NCI-H510A (cell line): ENCODE measurements at places on chromosomes 11 and 22.
A peak's percentile ranks its signal among the peaks of the same experiment; 100 is the strongest.

DNA sequence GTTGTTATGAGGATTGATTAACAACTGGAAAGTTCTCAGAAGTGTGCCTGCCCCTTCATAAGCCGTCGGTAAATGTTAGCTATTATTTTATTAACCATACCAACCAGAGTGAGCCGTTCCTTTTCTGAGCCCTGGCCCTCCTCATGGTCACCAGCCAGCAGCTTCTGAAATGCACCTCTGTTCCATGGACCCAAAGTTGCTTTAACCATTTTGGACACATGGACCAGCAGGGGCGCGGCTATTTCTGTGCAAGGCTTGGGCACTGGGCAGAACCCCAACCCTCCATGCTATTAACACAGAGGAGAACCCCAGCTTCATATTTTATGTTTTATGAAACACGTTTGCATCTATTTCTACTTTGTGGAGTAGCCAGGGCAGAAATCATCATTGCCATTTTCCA, 18.6 kb upstream of the SCGB1A1 start:
- no peak for DNase-seq

DNA sequence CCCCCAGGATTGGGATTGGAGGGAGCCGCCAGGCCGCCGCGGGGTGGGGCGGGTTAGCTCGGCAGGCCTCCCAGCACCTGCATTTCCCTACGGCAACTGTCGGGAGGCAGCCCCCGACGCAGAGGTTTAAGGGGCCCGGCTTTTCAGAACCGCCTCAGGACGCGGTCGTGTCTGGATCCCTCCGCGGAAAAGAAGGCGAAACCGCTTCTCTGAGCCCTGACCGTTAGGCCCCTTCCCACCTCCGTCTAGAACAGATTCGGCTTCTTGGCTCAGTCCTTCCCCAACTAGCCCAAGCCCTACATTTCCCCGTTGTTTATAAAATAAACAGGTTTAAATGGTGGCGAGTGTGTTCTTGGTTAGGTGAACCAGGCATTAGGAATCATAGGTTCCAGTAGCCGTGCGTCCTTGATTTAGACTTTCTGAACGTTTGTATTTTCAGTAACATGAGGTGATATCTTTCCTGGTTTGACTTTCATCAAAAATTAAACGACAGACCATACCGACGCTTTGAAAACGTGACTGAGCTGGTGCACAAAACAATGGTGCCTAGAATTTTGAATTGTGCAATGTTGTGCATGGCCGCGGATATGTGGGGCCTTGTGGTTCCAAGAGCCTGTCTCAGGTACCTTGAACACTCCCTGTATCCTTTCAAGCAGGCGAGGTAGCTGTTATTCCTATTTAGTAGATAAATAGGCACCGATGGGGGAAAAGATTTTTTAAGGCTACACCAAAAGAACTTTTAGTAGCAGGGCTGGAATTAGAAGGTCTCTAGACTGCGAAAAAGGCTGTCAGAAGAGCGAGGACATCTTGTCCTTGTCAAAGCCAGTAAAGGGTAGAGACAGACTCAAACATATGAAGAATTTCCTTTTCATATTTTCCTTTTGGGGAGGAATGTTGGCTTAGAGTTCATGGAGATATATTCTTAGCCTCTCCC, 1.2 kb upstream of the HSPA8 start:
- DNase-seq, result no peak

GRCh38 chr11:6438979-6439571, 1.7 kb downstream of the HPX start:
- peak; percentile 45 for DNase-seq

DNA sequence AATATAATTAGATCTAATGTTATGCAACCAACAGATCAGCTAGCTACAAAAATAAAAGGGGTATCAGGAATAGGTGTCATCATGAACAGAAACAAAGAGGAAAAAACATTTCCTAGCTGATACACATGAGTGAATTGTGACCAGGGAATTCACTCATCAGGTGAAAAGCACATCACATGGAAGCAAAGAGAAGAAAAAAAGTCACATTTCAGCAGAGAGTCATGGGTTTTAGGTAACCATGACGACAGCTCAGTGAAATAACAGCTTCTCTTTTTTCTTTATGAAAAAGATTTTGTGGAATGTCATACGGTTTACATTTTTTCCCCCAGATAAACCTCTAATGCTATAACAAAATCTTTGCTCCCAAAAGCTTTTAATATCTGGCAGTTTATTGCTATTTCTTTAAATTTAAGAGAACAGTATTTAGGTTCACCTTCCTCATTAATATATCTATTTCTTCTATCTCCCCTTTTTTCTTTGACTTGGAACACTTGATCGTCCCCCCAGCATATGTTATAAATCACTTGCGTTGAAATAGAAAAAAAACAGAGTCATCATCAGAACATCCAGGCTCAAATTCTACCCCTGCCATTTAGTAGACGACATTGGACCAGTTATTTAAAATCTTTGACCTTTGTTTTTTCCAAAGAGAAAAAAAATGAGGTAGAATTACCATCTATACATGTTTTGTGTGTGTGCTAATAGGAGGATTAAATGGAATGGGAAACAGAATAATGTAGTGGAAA, 5.3 kb downstream of the TYR start:
- no peak for DNase-seq

DNA sequence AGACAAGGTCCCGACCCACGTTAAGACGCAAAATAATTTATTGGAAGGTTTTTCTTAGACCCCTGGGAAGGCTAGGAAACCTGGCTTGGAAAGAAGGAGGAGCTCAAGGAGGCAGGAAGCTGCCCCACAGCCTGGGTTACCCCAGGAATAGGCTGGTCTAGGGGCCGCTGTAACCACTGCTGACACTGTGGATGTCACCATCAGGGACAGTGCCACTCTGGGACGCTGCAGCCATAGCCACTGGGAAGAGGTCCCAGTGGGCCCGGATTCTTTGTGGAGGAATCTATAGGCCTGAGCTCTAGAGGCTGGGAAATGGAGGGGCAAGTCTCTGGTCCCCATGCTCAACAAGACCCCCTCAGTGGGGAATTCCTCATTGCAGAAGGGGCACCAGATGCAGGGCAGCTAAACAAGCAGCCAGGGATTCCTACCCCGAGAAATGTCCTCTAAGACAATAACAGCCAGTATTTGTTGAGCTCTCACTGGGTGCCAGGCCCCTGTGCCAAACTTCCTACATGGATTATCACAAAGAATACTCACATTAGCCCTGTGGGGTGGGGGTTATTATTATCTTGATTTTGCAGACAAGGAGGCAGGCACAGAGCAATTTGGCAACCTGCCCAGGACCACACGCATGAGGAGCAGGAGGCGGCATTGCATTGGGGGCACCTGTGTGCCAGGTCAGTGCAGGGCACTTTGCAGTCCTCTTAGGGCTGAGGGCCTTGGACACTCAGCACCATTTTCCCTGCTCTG, 19.5 kb upstream of the CHKA start:
- DNase-seq, result no peak

DNA sequence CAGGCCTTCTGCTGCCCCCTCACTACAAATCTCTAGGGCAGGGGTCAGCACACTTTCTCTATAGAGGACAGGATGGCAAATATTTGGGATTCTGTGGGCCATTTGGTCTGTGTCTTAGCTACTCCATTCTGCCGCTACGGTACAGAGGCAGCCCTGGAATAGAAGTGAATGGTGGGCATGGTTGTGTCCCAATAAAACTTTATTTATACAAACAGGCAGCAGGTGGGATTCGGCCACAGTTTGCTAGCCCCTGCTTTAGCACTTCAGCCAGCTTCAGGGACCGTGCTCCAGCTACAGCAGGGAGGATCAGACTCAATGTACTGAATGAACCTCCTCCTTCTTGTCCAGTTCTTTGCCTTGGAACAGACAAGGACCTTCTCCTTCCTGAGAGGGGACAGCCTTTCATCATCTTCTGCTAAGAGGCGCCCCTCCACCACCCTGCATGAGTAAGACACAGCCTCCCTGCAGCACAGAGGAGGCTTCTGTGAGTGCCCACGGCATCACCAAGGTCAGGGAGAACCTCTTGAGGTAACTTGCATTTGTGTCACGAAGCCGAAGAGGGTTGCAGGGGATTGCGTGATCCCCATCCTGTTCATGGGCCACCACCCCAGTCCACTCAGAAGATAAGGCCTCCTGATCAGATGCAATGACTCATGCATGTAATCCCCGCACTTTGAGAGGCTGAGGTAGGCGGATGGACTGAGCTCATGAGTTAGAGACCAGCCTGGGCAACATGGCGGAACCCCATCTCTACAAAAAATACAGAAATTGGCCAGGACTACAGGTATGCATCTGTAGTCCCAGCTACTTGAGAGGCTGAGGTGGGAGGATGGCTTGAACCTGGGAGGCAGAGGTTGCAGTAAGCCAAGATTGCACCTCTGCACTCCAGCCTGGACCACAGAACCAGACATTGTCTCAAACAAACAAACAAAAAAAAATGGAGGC, 4.6 kb downstream of the C11orf24 start:
- DNase-seq, result no peak

GRCh38 chr11:116542406-116542805, 230.4 kb downstream of the BUD13 start:
- DNase-seq, result no peak

DNA sequence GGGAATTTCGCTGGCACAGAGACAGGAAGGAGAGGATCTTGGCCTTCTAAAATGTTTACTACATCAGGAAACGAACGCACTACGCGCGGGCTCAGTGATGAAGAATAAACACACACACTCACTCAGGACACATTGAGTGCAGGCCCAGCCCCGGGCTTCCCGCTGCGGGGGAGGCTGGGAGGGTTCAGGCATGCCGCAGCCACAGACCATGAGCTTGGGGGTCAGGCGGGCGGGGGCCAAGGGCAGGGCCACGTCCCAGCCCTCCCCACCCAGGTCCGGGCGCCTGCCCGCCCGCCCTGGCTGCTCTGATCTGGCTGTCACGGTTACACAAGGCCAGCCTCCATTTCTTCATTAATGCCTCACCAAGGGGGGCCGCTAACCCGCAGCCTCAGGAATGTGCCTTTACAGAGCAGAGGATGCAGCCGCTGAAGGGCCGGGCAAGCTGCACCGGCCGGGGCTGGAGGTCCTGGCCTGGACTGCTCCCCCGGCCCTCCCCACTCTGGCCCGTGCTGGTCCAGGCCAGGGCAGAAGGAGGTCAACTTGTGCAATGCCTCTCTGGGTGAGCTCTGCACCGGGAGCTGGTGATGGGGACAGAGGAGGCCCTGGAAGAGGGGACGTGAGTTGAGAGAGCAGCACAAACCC, 41.7 kb downstream of the IGF2 start:
- no peak for DNase-seq

- no peak for DNase-seq
Measured at GRCh38 chr22:46951973-46952372, 189.5 kb downstream of the TBC1D22A start.

GRCh38 chr22:46442217-46442853, 95.1 kb downstream of the CELSR1 start:
- no peak for DNase-seq

DNA sequence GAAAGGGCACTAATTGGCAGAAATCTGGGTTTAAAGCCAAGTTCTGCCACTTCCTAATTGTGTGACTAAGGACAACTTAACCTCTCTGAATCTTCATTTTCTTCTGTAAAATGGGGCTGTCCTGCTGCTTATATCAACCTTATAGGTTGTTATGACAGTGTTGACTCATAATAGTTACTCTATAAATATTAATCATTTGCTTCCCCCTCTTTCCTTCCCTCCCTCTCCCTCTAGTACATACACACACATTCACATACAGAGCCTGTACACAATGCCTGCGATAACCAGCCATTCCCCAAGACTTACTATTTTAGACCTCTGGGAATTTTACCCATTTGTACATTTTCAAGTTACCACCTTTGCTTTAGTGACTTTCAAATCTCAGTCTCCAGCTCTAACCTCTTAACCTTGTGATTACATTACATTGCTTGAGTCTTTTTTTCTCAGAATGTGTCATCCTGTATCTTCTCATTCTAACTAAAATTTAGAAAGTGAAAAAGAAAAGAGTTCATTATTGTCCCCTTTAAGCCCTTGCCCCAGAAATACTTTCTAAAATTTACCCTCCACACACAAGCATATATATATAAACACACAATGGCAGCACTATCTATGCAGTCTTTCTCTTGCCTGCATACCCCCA, 31.9 kb downstream of the GDPD4 start:
- no peak for DNase-seq

DNA sequence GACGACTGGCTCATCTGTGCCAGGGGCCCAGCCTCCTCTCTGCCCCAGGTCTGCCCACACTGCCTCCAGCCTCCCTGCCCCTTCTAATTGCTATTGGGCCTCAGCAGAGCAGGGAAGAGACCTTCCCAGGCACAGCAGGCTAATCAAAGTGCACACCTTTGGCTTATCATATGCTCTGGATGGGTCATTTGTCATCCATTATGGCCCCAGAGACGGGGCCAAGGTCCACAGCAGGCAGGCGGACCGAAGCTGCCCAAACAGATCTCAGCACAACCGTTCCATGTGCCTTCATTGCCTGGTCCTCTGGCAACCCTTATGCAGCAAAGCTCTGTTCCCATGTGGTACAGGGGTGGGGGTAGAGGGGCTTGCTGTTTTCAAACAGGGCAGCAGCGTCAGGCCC, 66.6 kb downstream of the TP53I11 start:
- no peak for DNase-seq

DNA sequence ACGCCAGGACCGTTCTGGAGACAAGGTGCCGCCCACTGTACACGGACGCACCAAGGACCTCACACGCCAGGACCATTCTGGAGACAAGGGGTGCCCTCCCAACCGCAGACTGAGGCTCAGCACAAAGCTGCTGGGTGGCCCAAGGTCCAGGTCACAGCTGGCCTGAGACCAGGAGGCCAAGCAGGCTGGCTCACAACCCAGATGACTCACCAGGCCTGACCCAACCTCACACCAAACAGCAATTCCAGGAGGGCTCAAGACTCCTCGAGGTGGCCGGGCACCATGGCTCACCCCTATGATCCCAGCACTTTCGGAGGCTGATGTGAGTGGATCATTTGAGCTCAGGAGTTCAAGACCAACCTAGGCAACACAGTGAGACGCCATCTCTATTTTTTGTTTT, 14.8 kb downstream of the BRD1 start:
- no peak for DNase-seq

DNA sequence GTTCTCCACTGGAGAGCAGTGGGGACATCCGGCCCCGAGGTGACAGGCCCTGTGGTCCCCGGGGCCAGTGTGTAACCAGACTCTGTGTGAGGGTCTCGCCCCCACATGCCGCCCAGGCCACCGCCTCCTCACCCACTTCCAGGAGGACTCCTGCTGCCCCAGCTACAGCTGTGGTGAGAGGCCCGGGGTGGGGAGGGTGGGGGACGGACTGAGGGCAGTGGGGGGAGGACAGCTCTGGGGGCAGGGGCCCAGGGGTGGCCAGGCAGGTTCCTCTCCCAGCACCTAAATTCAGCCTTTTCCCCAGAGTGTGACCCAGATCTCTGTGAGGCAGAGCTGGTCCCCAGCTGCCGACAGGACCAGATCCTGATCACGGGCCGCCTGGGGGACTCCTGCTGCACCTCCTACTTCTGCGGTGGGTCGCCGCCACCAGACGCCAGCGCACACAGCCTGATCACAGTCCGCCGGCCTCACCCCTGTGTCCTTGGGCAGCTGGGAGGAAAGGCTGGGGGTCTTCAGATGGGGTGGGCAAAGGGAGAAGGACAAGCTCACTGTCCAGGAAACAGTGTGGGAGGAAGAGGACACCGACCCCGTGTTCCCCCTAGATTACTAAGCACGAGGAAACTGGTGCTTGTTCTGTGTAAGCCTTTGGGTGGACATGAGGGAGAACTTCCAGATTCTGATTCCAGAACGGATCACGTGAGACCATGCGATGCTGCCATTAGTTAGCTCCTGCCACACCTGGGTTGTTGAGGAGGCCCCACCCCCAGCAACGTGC, 84.4 kb upstream of the MYOD1 start:
- DNase-seq, result no peak
